CD4-positive, alpha-beta T cell treated with Interleukin-1 beta for 1 hour (primary cell): ENCODE measurements at places on chromosomes 1 and 21.

- DNase-seq: no peak
These were observed 478 bp upstream of the PRDM2 start for GRCh38 chr1:13699510-13699909.

DNA sequence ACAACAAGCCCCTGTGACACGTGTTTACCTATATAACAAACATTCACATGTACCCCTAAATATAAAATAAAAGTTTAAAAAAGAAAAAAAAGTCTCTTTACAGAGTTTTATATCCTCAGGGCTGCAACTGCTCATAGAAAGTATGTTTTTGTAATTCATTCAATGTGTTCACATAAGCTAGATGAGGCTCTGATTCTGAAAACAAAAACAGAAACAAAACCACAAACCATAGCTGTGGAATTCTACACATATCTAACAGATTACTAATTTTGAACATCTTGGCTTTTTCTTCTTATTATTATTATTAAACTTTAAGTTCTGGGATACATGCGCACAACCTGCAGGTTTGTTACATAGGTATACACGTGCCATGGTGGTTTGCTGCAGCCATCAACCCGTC is 579.6 kb upstream of the ZRANB2 start:
- DNase-seq: no peak

- DNase-seq: no peak
These were observed 4.0 kb upstream of the ASPM start for GRCh38 chr1:197150336-197151005.

GRCh38 chr1:91830242-91831131 is 55.5 kb downstream of the TGFBR3 start:
- DNase-seq: no peak

GRCh38 chr1:204498981-204499380 is 4.4 kb upstream of the PIK3C2B start:
- DNase-seq: no peak

DNA sequence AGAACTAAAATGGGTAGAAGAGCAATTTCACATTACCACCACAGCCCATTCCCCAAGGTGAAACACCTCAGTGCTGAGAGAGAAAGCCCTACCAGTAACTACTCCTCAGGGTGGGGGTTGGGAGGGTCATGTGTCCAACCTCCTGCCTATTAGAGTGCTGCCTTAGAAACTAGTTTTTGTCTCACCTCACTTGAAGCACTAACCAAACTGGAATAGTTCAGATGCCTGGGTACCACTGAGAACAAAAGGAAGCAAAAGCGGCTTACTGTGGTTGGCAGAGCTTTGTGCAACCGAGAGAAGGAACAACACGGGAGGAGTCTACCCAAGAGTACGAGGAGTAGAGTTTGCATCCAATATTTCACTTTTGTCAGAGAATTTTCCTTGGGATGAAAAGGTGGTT is 1207.5 kb upstream of the ADGRL2 start:
- DNase-seq: no peak

GRCh38 chr1:30085811-30086770 is 637.3 kb downstream of the MATN1 start:
- DNase-seq: no peak

GRCh38 chr1:119373465-119373864 is 4.9 kb downstream of the HAO2 start:
- DNase-seq: no peak

DNA sequence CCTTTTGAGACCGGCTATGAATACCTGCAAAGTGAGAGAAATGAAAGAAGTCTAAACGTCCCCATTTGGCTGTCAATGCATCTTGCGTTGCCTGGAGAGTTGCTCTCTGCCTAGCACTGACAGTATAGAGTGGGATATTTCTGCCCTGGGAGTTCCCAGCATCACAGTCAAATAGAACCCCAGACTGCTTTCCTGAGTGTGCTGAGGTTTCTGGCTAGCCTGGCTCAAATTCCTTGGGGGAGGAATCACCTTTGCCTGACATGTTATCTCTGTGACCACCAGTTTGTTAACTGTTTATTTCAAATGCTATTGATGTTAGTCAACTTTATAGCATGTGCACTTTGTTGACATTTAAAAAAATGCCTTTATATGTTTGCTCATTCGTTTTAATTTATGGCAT is 212.0 kb upstream of the FAM78B start:
- DNase-seq: no peak

DNA sequence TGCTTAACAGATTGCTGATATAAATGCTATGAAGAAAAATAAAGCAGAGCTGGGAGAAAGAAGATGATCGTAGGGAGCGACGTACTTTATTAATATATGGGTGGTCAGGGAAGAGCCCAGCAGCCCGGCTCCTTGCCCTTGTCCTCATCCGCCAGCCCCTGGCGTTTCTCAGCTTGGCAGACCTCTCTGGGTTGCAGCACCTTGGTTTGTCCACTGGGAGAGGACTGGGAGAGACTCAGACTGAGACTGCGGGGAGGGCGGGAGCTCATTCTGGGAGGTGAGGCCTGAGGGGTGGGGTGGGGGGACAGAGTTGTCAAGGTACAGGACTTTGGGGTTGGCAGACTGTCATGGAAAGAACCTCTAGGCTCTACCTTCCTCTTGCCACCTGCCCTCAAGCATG is 3.3 kb upstream of the S100A3 start:
- DNase-seq: no peak

GRCh38 chr1:48789903-48790302 is 13.2 kb upstream of the BEND5 start:
- DNase-seq: no peak

DNA sequence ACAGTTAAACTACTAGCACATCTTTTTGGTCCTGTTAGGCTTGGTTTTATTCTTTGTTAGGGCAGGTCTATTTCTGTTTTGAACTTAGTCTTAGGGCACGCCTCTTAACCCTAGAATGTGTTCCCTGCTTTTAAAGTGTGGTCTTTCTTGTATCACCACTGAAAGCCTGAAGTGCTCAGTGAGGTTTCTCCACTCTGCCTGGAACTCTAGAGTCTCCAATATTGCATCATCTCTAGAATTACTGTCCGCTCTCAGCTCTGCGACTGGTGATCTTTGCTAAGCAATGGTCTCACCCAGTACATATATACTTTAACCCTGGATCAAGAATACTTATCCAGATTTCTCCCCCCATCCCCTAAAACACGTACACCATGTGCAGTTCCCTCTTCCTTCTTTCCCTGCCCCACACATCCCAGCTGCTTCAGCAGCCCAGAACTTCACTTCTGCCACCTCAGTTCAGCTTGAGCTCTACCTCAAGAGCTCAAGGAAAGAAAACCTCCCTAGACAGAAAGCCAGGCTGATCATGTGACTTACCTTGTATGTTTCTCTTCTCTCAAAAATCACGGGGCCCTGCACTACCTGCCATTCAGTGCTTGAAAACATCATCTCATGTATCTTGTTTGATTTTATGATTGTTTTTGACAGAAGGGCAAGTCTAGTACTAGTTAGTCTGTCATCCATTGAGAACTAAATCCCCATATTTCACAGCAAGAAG is 59.9 kb downstream of the TENT5C start:
- no peak for DNase-seq

DNA sequence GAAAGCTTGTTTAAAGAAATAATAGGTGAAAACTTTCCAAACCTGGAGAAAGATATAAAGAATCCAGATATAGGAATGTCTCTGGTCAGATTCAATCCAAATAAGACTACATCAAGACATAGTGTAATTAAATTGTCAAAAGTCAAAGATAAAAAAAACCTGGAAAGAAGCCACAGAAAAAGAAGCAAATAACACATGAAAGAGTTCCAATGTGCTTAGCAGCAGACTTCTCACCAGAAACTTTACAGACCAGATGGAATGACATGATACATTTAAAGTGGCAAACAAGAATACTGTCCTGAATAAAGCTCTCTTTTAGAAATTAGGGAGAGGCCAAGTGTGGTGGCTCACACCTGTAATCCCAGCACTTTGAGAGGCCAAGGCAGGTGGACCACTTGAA is 1039.9 kb downstream of the KCNT2 start:
- DNase-seq: no peak

- no peak for DNase-seq
These were observed 115.6 kb downstream of the TNFSF18 start for GRCh38 chr1:172935062-172935592.

GRCh38 chr1:180273066-180273465 is 43.0 kb downstream of the LHX4 start:
- no peak for DNase-seq

GRCh38 chr21:46357684-46358425 is 33.9 kb downstream of the PCNT start:
- DNase-seq: no peak

DNA sequence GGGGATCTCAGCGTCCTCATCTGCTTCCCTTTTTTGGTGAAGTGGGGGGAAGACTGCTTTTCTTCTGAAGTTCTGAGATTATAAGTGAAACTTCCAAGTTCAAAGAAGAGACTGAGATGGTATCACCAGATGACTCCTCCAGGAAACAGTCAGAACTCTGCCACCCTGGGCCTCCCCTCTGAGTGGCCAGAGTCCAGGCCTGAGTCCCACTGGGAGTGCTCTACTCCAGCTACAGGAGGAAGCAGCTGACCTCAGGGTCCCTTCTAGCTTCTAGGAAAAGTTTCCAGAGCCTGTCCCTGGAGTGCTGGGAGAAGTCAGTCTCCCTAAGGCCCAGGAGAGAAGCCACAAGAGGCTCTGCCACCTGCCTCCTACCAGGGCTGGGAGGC is 104.7 kb downstream of the CASZ1 start:
- no peak for DNase-seq

DNA sequence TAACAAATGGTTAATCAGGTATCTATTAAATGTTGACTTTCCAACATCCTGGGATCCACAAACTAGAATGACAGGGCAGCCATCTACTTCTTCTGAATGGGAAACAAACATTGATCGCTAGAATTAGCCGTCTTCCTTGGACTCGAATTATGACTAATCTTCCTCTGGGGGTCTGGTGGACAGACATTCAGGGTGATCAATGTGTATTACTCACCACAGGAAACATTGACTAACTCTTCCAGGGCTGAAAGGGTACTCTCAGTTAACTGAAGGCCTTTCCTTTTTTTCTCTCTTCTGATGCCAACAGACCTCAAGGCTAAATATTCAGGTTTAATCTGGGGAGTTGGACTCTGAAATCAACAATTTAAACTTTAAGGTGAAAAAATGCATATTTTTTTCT is 9.5 kb downstream of the NOL9 start:
- DNase-seq: no peak

- DNase-seq: no peak
These were observed 23.2 kb downstream of the ATP8B2 start for GRCh38 chr1:154348429-154349076.

DNA sequence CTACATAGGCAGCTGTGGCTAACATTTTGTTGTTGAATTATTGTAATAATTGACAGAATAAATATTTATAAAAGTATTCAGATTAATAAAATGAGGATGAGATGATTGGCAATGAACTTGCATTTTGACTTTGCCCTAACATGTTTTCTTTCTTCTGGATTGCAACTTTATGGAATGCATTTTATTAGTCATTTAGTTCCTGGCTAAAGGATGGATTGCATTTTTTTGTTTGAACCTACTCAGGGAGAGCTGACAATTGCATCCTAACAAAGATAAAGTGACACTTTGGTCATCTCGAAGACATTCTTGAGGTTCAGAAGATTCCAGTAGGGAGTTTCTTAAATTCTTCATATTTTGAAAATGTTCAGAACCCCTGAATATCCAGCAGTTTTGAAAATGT is 37.5 kb downstream of the PGM1 start:
- DNase-seq: no peak

- no peak for DNase-seq
These were observed 566.5 kb upstream of the PKN2 start for GRCh38 chr1:88117597-88117996.

- DNase-seq: no peak
These were observed 19.4 kb upstream of the CLIC6 start for GRCh38 chr21:34649400-34649799.
